Right atrium auricular region (tissue), 2 donors: ENCODE measurements at places on chromosomes 3 and 15. TPM values are rescaled to one million over a fixed set of nuclear protein-coding genes. Genes with fewer than 3 reads are reported as not detected.

Gene PLSCR5
- not detected for total RNA-seq

Gene GOLGA6L7
- total RNA-seq = not detected

Gene SATB1
- total RNA-seq = 45.2 TPM

DNA sequence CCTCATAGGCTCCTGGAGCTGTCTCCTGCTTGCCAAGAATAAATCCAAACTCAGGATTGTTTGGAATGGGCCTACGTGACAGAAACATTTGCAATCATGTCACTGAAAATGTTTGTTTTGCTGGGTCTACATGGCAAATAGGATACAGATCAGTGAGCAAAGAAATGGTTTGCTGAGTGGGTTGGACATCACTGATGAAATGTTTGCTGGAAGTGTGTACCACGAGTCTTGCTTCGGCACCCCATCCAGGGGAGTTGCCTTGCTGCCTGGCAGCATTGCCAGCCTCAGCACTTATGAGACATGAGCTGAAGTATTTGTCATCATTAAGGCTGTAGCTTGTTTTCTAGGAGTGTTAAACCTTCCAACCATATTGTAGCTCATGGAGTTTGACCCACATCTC, 213.3 kb upstream of the CFAP20DC start:
- no peaks in the 10 kb centered on the region for H3K4me1 ChIP-seq
- H3K36me3 ChIP-seq = no peaks in the 10 kb centered on the region
- DNase-seq = no peak
- no peaks in the 10 kb centered on the region for H3K27me3 ChIP-seq
- no peak overlapping the region for H3K4me3 ChIP-seq
- no peak overlapping the region for H3K27ac ChIP-seq

DNA sequence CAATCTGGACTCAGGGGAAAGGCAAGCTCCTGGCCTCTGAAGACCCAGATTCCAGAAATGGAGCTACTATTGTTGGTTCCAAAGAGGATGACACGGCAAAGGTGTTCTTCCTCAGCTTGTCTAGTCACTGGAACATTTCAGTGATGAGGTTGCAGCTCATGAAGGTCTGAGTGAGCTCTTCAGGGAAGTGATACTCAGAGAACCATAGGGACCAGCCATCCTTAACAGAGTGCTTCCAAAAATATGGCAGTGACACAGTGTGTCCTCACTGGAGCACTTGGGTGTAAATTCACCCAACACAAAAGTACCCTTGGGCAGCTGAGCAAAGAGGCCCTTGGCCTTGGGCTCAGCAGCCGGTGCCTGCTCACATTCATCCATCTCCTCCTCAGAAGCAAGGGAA, 46.3 kb downstream of the SPTSSB start:
- H3K4me3 ChIP-seq = no peak overlapping the region
- no peaks in the 10 kb centered on the region for H3K4me1 ChIP-seq
- H3K36me3 ChIP-seq = no peaks in the 10 kb centered on the region
- no peak overlapping the region for H3K27ac ChIP-seq
- H3K27me3 ChIP-seq = no peaks in the 10 kb centered on the region

DNA sequence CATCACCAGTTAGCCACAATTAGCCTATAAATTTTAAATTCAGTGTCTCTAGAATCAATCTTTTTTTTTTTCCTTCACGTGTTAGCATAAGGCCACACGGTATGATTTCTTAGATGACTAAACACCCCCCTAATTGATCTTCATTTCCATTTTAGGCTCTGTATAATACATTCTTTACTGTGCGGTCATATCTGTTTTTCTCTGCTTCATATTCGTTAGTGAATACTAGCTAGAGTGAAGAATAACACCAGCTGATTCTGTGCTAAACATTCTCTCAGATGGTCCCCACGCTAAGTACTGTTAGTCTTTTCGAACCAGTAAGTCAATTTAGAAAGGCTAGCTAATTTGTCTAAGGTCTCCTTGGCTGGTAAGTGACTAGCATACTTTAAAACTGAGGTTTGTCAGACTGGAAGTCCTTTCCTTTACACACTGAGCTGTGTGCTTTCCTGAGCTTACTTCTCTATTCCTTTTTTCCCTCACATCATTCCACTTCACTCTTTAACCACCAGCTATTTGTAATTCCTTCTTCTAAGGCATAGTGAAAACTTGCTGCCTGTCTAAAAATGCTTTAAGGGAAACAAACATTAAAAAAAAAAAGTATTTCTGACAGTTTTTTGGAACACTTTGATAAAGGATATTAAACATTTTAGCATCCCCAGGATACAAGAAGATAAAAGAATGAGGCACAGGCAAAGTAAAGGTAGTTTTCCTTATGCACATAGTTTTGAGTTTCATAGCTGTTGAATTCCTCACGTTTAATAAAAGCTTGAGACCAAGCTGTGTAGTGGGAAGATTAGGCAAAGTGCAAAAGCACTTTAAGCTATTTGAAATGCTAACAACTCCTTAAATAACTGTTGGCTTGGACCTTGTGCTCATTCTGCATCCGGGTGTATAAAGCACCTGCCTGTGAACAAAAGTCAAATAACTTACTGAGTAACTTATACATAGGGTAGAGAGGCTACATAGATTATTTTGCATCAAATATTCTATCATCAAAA, 17.1 kb downstream of the ZFAND6 start:
- DNase-seq = no peak
- no peak overlapping the region for H3K4me3 ChIP-seq
- no peaks in the 10 kb centered on the region for H3K36me3 ChIP-seq
- H3K4me1 ChIP-seq = no peaks in the 10 kb centered on the region
- no peak overlapping the region for H3K27ac ChIP-seq
- no peaks in the 10 kb centered on the region for H3K27me3 ChIP-seq

DNA sequence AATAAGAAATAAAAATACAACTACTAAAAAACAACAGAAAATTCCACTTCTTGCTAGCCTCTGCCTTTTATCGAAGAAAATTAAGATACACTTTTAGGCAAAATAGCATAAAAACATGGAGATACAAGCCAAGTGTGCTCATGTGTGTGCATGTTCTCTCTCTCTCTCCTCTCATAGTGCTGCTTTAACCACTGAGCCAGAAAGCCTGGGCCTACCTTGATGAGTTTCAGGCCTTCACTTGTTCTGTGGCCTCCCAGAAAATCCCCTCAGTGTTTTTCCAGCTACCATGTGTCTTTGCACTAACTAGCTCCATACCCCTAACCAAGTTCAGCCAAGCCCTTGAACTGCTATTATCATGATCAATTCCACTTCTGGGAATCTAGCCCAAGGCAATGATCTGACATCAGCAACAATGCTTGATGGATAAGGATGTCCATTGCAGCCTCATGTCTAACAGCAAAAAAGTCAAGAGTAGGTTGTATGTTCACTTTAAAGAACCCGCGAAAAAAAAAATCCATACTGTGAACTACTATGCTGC, 18.1 kb downstream of the CYP11A1 start:
- H3K36me3 ChIP-seq = no peaks in the 10 kb centered on the region
- H3K4me3 ChIP-seq = no peak overlapping the region
- no peak overlapping the region for H3K27ac ChIP-seq
- DNase-seq = no peak
- no peaks in the 10 kb centered on the region for H3K4me1 ChIP-seq

GRCh38 chr3:115623044-115623868, at the start of gene GAP43:
Gene GAP43, plus strand, starts transcription at chr3:115623510. Its CDS starts 180 bp downstream, at chr3:115623690.
- peak within 1 kb of the TSS; percentile 37 for H3K4me3 ChIP-seq
- no peaks in the 10 kb centered on the region for H3K4me1 ChIP-seq
- DNase-seq = no peak
- H3K36me3 ChIP-seq = no peaks in the 10 kb centered on the region
- H3K27ac ChIP-seq = no peak within 1 kb of the TSS

GRCh38 chr3:99114565-99115291, 213.2 kb upstream of the DCBLD2 start:
- no peaks in the 10 kb centered on the region for H3K27me3 ChIP-seq
- no peak overlapping the region for H3K27ac ChIP-seq
- H3K36me3 ChIP-seq = no peaks in the 10 kb centered on the region

DNA sequence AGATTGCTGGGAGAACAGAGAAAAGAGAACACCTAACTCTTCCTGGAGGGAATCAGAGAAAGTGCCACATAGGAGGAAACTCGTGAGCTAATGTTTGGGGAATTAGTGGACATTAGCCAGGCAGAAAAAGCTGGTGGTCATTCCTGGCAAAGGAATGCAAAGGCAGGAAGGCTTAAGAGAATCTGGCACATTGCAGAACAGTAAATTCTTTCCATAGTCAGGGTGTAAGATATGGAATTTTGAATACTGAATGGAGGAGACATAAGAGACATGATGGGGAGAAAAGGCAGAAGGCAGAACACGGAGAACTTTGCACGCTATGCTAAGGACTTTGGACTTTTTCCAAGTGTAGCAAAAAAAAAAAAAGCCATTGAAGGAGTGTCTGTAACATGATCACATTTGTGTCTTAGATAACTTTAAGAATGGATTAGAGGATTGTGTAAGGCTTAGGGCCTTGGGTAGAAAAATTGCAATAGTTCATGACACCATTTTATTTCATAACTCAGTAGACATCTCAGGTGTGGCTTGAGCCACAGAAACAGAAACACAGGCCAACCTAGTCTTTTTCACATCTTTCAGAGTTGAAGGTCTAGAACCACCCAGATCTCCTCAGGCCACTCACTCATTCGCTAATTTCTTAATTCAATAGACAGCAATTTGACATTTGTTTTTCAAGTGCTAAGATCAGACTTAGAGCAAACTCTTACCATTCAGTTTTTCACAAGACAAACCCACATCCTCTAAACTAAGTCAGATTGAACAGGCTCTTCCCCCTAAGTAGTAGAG, 31.2 kb upstream of the CCDC80 start:
- H3K4me1 ChIP-seq = no peaks in the 10 kb centered on the region
- no peaks in the 10 kb centered on the region for H3K36me3 ChIP-seq
- DNase-seq = no peak
- H3K4me3 ChIP-seq = no peak overlapping the region
- H3K27ac ChIP-seq = no peak overlapping the region
- no peaks in the 10 kb centered on the region for H3K27me3 ChIP-seq

DNA sequence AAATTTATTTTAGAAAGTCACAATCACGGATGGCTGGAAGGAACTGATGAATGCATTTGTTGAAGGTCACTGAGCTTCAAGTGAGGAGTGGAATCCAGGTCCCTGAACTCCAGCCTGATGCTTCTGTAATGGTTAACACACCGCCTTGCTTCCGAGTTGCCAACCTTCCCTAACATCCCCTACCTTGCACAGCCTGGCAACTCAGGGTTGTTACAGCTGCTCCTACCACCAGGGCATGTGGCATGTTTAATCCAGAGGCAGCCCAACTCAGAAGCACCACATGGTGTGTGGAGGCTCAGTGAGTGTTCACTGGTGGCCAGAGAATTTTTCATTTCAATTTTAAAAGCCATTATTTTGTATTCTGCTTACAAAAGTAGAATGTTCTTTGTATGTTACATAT, 4.9 kb downstream of the TM2D3 start:
- no peak for DNase-seq
- H3K27ac ChIP-seq = no peak overlapping the region
- no peak overlapping the region for H3K4me3 ChIP-seq
- no peaks in the 10 kb centered on the region for H3K27me3 ChIP-seq

- H3K27ac ChIP-seq = no peak overlapping the region
- H3K27me3 ChIP-seq = no peaks in the 10 kb centered on the region
- H3K36me3 ChIP-seq = no peaks in the 10 kb centered on the region
- no peaks in the 10 kb centered on the region for H3K4me1 ChIP-seq
These were observed 78.4 kb downstream of the AKAP13 start for GRCh38 chr15:85458764-85459163.

DNA sequence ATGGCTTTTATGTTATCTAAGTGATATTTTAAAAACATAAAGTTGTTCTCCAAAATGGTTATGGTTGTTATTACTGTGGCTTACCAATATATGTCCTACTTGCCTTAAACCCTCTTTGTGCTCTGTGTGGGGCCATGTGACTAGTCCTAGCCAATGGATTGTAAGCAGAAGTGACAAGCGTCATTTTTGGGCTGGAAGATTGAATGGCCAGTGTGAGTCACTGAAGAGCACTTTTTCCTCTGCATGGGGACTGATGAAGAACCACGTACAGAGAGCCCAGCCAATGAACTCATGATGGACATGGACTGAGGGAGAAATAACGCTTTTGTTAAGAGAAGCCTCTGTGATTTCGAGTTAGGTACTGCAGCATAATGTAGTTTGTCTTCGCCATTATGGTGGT, 332.7 kb downstream of the EDEM1 start:
- H3K27me3 ChIP-seq = no peaks in the 10 kb centered on the region
- H3K36me3 ChIP-seq = no peaks in the 10 kb centered on the region
- DNase-seq = no peak

GRCh38 chr3:109241459-109242186, 74.7 kb downstream of the DPPA2 start:
- no peak overlapping the region for H3K4me3 ChIP-seq
- no peak overlapping the region for H3K27ac ChIP-seq
- no peaks in the 10 kb centered on the region for H3K27me3 ChIP-seq
- H3K36me3 ChIP-seq = no peaks in the 10 kb centered on the region
- H3K4me1 ChIP-seq = no peaks in the 10 kb centered on the region
- no peak for DNase-seq

GRCh38 chr3:61667383-61667782, 106.0 kb downstream of the PTPRG start:
- no peaks in the 10 kb centered on the region for H3K27me3 ChIP-seq
- no peak overlapping the region for H3K4me3 ChIP-seq
- peaks cover 43% of the 10 kb centered on the region for H3K4me1 ChIP-seq

- peak overlapping the region; percentile 14 for H3K27ac ChIP-seq
- H3K4me1 ChIP-seq = peaks cover 23% of the 10 kb centered on the region
- no peak for DNase-seq
- no peaks in the 10 kb centered on the region for H3K27me3 ChIP-seq
- H3K36me3 ChIP-seq = peaks cover 40% of the 10 kb centered on the region
- no peak overlapping the region for H3K4me3 ChIP-seq
These were observed 2.4 kb downstream of the HTD2 start for GRCh38 chr3:58308728-58309127.

GRCh38 chr15:27650244-27650643, 448.9 kb downstream of the OCA2 start:
- H3K4me3 ChIP-seq = no peak overlapping the region
- no peaks in the 10 kb centered on the region for H3K27me3 ChIP-seq
- no peak for DNase-seq

DNA sequence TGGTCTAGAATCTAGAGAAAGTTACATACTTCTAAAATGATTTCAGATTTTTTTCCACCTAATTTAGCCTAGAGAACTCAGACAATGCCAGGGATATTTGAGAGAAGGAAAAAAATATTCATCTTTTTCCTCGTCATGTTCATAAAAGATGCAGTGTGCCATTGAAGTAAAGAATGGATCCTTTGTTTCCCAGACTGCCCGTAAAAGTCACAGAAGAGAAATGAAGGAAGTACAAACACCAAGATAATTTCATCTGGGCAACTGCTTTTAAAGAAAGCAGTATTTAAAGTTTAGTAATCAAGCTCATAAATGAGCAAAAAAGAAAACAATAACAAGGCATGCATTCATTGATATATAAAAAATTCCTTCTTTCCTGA, 47.2 kb downstream of the TTC23 start:
- H3K27me3 ChIP-seq = no peaks in the 10 kb centered on the region
- H3K36me3 ChIP-seq = peaks cover 13% of the 10 kb centered on the region
- no peak for DNase-seq
- H3K4me3 ChIP-seq = no peak overlapping the region
- no peaks in the 10 kb centered on the region for H3K4me1 ChIP-seq

DNA sequence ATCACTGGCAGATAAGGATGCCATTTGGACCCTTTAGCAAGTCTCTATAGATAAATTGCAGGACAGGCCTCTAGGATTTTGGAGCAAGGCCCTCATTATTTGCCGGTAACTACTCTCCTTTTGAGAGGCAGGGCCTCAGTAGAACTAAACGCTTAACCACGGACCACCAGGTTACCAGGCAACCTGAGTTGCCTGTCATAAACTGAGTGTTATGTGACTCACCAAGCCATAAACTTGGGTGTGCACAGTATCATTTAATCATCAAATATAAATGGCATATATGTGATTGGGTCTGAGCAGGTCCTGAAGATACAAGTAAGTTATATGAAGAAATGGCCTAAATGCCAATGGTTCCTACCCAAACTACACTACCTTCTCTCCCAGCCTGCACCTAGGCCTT, 93.2 kb downstream of the BCHE start:
- H3K36me3 ChIP-seq = no peaks in the 10 kb centered on the region
- no peaks in the 10 kb centered on the region for H3K27me3 ChIP-seq
- H3K27ac ChIP-seq = no peak overlapping the region
- no peak overlapping the region for H3K4me3 ChIP-seq
- no peak for DNase-seq
